ENCODE measurements at places on chromosomes 6 and 20.

GRCh38 chr6:43883847-43884651 lies 114.0 kb downstream of the VEGFA start:
- DNase-seq = no peak

GRCh38 chr6:6604566-6604965 lies 16.0 kb downstream of the LY86 start:
- DNase-seq = no peak

- no peak for DNase-seq
These were observed 447 bp downstream of the MCM3 start for GRCh38 chr6:52284131-52284459.

DNA sequence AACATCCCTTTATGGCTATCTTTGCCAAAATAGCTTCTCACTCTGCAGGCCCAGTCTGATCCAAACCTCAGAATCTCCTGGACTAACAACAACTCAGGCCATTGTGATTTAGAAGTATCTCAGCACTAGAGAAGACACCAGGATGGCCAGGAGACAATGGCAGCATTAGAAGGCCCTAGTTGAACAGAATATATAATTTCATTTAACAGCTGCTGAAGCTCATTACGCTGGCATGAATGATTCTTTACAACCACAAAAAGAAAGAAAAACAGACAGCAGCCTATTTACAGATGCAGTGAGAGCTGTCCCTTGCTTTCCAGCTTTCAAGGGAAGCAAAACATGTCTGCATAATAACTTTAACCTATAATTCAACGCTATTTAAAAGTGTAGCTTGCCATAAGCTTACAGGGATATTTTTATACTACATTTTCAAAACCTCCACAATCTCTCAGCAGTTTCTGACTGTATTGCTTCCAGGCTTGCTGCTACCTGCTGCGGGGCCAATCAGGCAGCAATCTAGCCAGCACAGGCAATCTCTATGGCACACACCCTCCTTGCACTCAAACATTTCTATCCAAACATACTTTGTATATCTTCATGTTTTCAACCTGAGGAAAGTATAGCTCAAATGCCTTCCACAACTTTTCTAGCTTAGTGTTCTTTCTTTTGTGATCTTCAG lies 107.3 kb downstream of the OGFRL1 start:
- DNase-seq = no peak

- no peak for DNase-seq
These were observed 558 bp downstream of the XKR7 start for GRCh38 chr20:31968291-31969126.

GRCh38 chr6:15554728-15555100 lies 108.1 kb downstream of the DTNBP1 start:
- DNase-seq = no peak

Data from NCI-H2081 treated with DMSO at 0.1 percent for 48 hours (cell line).